ENCODE measurements at places on chromosomes 2 and 18.
A peak's percentile ranks its signal among the peaks of the same experiment; 100 is the strongest.

- no peak for DNase-seq
These were observed 18.2 kb downstream of the LYPD6B start for GRCh38 chr2:149056541-149057255.

GRCh38 chr18:63909870-63910269 is 2.1 kb downstream of the SERPINB10 start:
- DNase-seq, result no peak

GRCh38 chr2:168684921-168685599 is 117.4 kb upstream of the NOSTRIN start:
- no peak for DNase-seq

- no peak for DNase-seq
These were observed 26.7 kb upstream of the ACTR3 start for GRCh38 chr2:113863144-113863543.

GRCh38 chr2:34747643-34748042 is 1148.5 kb upstream of the FAM98A start:
- no peak for DNase-seq

GRCh38 chr2:207037896-207038295 is 98.6 kb downstream of the CPO start:
- no peak for DNase-seq

- no peak for DNase-seq
These were observed 49.6 kb downstream of the NXPH2 start for GRCh38 chr2:138730497-138731030.

GRCh38 chr2:209305746-209306196 is 118.1 kb upstream of the MAP2 start:
- DNase-seq, result no peak

DNA sequence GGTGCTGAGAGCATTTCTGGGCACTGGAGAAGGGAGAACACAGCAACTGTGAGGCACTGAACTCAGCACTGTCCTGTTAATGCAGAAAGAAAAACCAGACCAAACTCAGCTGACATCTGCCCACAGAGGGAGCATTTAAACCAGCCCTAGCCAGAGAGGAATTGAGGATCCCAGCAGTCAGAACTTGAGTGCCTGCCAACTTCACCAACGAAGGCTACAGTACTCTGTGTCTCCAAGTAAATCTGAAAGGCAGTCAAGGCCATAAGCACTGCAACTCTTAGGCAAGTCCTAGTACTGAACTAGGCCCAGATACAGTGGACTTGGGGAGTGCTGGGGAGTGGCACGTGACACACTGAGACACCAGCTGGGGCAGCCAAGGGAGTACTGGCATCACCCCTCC is 176.2 kb upstream of the ZC3H15 start:
- no peak for DNase-seq

DNA sequence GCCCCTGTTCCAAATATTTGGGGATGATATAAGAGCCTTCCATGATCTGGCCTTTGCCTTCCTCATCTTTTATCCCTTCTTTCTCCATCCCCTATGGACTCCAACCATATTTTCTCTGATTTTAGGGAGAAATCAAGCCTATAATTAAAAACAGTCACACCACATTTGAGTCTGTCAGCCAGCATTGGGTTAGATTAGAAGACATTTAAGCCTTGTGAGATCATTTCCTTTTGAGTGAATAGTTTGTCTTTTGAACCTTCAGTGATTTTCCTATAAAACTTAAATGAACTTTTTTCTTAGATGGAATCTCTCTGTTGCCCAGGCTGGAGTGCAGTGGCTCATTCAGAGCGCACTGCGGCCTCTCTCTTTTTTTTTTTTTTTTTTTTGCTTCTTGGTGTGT is 7.6 kb upstream of the C18orf32 start:
- no peak for DNase-seq

DNA sequence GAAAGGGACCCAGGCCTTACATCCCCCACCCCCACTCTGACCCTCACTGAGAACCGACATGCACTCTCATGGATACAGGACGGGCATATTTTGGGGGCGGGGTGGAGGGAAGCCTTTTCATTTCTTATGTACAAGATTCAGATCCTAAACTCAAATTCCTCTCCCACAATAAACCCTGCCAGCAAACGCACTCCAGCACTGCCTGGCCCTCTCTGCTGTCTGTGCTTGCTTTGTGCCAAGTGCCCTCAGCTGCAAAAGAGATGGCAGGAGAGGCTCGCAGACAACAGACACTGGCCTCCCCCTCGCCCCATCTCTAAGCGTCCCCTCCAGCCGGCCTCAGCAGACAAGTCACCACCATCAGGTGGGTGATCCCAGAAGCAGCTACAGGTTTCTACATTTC is 42.4 kb downstream of the FAM168B start:
- DNase-seq, result no peak

DNA sequence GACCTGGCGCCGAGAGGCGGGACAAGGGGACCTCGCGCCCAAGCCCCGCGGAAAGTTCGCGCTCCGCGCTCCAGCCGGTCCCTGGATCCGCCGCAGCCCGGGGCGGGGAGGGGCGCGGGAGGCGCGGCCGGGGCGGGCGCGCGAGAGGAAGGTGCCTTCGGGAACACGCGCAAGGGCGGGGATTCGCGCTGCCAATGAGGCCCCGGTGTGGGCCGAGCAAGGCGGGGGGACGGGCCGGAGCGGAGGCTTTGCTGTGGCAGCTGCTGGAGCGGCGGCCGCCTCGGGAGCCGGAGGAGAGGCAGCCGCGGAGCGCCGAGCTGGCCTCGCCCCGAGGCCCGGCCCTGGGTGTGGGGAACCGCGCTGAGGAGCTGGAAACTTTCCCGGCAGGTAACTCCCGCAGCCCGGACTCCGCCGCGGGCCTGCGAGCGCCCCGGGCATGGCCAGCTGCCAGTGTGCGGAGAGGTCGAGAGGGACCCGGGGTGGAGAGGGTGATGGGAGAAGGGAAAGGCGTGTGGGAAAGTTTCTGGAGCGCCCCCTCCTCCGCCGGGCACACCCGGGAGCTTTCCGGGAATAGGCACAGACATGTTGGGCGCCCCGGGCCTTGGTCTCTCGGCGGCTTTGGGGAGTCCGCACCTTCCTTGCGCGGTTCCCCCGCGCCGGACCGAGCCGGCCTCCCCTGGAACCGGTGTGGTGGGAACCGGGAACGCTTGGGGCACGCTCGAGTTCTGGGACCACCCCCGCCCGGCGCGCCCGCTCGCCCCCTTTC is at the start of gene TANC1:
TSS of gene TANC1 (plus strand) at position 245 of the 766 bp plus-strand sequence. CDS start 97,271 bp downstream, outside the sequence.
- peak; percentile 92 for DNase-seq

- DNase-seq, result no peak
These were observed 103.2 kb upstream of the OTX1 start for GRCh38 chr2:62947403-62947802.

DNA sequence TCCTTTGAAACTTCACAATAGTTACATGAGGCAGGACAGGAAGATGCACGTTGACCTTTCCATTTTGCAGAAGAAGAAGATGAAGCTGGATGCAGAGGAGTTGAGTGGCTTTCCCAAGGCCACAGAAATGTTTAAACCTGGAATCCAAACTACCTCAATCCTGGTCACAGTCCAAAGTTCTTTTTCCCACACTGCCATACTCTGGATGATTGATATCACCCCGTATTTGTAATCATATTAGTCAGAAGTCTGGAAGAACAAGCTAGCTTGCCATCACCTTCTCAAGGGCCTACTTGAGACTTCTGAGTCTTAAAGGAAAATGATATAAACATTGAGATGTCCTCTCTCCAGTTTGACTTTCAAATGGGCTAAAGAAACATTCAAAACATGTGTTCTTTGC is 190.1 kb downstream of the LNPK start:
- DNase-seq, result no peak

DNA sequence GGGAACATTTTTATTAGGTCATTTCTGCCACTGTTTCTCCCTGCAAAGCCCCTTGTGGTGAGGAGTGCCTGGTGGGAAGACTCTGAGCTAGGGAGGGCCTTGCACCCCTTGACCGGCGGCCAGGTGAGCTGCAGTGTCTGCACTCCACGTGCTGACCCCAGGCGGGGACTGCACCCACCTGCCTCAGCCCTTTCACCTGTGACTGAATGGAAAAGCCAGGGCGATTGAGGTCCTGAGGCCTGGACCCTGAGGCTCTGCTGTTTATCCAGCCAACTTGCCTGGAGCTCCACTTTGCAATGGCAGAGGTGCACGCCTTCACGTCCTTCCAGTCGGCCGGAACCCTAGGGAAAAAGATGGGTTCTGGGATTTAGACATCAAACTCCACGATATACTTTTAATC is 53.1 kb downstream of the TMEM18 start:
- no peak for DNase-seq

DNA sequence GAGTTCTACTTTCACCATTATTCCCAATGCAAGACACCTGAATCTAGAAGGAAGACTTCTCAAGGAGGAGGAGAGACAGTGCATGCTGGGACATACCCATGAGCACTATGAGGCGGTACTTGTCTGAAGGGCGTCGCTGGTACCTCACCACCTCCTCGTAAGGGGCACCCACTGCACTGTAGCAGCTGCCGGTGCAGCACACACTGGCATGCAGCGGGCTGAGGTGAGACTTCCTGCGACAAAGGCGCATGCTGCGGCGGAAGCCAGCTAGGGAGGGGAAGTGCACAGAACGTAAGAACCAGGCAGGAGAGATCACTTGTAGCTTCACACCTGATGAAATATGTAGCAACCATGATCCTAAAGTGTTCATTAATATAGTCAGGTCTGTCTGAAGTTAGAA is 12.8 kb upstream of the TMEM237 start:
- DNase-seq, result no peak

DNA sequence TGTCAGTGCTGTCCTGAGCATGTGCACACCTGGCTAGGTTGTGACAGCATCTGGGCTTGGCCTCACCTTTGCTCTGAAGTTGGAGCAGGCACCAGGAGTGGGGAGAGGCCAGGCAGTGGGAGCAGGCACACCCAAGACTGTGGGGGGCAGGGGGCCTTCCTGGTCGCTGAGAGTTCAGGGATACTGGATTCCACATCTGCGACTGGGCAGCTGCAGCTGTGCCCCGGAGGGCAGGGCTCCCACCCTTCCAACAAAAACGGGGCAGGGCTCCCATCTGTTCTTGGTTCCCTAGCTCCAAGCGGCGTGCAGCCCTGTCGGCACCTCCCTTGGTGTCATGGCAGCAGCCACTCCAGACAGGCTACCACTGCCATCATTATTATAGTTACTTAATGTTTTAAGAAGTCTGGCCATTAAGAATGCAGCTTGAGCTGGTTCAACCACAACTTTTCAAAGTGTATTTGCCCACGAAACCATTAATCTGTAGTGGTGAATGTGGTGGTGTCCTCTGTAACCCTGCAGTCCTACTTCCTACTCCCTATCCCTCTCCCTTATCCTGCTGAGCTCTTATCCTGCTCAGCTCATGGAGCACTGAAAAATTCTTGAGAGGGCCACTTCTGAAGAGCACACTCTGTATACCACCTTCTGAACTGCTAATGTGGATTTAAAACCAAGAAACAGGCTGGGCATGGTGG is 48.0 kb upstream of the RAB1A start:
- DNase-seq, result no peak

DNA sequence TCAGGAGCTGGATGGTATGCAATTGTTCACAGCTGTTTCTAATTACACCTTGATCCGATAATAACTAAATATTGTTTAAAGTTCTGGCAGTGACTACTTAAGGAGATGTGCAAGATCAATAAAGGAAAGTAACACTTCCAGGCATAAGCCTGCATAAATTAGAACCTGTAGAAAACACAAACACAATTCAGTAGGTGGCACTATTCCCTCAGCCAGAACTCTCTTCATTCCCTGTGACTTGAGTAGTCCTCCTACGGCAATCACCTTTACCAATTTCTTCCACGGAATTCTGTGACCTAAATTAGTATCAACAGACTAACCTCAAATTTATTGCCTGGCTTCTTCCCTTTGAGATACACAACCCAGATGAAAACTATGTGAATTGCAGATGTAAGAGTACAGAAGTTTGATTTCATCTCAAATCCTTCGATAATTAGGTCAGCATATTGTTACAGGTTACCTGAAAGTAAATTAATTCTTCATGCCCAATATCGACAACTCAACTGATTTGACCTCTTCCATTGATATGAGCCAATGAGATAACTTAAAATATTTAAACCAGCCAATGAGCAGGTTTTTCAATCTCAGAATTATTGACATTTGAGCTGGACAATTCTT is 137.8 kb downstream of the PID1 start:
- DNase-seq, result peak; percentile 58

DNA sequence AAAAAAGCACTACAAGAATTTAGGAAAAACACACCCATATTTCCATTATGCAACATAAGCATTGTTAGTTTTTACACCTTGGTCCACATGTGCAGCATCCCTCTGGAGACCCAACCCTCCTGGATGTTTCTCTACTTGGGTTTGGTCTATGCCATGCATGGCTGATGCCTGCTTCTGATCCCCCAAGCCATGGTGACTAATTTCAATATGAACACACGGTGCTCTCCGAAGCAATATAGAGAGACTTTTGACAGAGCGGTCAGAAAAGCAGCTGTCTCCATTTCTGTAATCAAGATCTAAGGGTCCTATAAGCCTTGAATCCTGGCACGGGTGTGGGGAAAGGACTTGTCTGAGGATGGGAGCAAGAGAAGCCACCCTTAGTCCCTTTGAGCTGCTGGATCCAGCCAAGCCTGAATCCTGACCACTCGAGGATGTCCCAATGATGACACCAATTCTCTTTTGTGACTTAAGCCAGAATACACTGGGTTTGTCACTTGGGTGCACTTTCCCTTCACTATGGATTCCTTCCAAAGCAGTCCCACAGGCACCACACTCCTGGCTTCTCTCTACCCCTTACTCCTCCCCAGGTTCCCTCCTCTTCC is 91.5 kb downstream of the ACTR2 start:
- DNase-seq, result no peak

- DNase-seq, result no peak
These were observed 95.5 kb upstream of the CREB1 start for GRCh38 chr2:207434306-207434705.

Measured in NCI-H2081 (cell line).